NCI-H1092 (cell line): ENCODE measurements at places on chromosomes 7 and 10.

- DNase-seq: no peak
Measured at GRCh38 chr10:24238519-24239247, 29.7 kb downstream of the KIAA1217 start.

- DNase-seq: peak; percentile 12
Measured at GRCh38 chr10:68871105-68871711, 29.9 kb upstream of the DDX50 start.

- DNase-seq: no peak
Measured at GRCh38 chr7:36312064-36312914, 77.4 kb upstream of the ANLN start.

GRCh38 chr7:144508702-144509101 is 105.2 kb upstream of the NOBOX start:
- no peak for DNase-seq

- no peak for DNase-seq
Measured at GRCh38 chr7:17132726-17133125, 165.7 kb upstream of the AHR start.

DNA sequence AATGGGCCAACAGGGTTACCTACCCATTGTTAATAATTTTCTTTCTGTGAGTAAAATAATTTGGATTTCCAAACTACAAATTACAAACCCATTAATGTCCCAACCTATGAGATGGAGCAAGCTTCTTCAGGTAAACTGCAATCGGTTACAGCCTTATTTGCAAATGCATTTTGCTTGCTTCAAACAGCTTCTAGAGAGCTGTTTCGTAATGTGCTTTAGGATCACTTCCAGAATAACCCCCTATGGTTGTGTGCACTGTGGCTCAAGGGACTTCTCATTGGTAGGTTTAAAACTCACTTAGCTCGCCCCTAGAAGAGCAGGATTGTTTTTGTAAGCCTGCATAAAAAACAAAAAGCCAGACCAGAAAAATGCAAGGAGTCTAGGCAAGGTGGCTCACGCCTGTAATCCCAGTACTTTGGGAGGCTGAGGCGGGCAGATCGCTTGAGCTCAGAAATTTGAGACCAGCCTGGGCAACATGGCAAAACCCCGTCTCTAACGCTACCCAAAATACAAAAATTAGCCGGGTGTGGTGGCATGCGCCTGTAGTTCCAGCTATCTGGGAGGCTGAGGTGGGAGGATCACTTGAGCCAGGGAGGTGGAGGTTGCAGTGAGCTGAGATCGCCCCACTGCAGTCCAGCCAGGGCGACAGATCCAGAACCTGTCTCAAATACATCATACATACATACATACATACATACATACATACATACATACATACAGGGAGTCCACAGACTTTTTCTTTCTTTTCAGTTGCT is 3.3 kb upstream of the MAP3K8 start:
- DNase-seq: no peak

DNA sequence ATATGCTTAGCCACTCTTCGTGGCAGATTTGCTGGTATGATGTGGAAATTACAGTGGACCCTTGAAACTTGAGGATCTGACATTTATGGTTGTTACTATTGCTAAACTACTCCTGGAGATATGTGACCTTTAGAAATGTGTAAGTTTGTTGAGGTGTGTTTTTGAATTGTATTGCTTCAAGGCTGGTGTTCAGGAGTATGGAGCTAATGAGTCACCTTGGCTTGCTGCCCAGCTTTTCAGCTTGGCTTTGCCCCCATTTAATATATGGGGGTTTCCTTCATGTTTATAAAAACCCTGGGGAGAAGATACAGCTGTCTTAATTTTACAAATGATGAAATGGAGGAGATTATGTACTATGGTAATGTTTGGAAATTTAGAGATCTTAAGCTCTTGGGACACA is 11.6 kb downstream of the HBP1 start:
- no peak for DNase-seq

DNA sequence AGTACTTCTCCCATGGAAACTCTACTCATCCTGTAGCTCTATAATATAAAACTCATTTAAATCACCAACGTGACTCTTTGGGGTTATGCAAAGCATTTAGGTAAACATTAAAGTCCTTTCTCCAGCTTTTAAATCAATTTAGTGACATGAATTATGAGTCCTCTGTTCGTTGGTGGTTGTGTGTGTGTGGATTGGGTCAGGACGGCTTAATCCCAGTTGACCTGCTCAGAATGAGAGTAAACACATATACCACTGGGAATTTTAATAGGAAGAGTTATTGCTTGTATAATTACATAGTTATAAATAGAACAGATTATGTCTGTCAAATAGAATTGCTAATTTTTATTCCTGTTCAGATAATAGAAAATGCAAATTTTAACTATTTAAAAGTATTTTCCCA is 30.7 kb upstream of the ADCY1 start:
- no peak for DNase-seq

GRCh38 chr7:106369816-106370215 is 85.0 kb upstream of the NAMPT start:
- no peak for DNase-seq

DNA sequence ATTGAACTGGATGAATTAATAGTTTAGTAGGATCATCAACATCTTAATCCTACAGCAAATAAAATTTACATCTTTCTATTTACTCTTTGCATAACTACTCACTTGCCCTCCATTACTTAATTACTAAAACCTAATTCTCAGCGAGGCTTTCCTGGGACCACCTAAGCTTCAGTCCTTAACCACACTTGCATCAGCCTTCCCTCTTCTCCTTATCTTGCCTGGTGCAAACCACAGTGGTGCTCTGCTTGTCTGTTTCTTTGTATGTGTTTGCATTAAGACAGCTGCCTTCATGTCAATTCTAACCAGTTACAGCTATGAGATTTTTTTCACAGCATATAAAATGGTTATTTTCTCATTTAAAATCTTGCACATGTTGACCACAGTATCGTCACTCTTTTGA is 72.6 kb upstream of the ZNF92 start:
- DNase-seq: no peak

- no peak for DNase-seq
Measured at GRCh38 chr7:134071355-134072331, 55.5 kb upstream of the LRGUK start.

- DNase-seq: no peak
Measured at GRCh38 chr10:106682175-106682574, 482.3 kb downstream of the SORCS1 start.

GRCh38 chr7:82548141-82548688 is 104.6 kb upstream of the CACNA2D1 start:
- no peak for DNase-seq

DNA sequence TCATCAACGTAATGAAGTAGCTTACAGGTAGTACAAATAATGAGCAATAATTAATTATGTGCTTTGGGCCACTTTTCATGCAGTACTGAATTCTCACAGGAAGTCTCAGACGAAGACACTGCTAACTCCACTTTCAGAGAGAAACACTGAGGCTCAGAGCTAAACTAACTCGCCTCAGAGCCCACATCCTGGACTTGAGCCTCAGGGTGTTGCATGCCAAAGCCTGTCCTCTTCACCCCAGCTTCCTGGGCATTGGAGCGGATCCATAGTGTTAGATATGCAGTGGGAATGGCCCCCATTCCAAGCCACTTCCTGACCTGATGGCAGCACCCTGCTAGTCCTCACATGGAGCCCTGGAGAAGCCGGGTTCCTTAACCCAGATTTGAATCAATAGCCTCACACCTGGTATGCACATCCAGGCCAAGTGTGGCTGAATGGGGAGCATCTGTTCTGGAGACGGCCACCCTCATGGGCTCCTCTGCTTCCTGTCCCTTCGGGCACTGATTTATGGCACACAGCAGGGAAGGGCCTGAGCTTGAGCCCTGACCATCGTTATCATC is 265.1 kb upstream of the ZNF32 start:
- DNase-seq: no peak

GRCh38 chr7:128352153-128352537 is 8.4 kb upstream of the RBM28 start:
- peak; percentile 38 for DNase-seq

DNA sequence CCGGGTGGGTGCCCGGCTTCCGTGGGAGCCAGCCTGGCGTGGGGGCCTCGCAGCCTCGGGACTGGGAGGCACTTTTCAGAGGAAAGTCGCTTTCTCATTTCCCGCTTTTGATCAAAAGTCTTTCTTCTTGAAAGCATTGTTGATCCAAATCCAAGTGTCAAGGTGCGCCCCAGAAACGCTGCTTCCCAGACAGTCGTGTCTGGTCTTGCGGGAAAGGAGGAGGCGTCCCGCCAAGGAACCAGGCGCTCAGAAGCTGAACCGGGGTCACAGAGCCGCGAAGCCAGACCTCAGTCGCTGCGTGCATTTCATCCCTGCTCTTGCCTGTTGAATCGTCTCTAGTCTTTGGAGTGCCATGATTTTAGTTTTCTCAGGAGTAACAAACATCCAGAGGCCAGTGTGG is 1.1 kb upstream of the BNIP3 start:
- DNase-seq: no peak

DNA sequence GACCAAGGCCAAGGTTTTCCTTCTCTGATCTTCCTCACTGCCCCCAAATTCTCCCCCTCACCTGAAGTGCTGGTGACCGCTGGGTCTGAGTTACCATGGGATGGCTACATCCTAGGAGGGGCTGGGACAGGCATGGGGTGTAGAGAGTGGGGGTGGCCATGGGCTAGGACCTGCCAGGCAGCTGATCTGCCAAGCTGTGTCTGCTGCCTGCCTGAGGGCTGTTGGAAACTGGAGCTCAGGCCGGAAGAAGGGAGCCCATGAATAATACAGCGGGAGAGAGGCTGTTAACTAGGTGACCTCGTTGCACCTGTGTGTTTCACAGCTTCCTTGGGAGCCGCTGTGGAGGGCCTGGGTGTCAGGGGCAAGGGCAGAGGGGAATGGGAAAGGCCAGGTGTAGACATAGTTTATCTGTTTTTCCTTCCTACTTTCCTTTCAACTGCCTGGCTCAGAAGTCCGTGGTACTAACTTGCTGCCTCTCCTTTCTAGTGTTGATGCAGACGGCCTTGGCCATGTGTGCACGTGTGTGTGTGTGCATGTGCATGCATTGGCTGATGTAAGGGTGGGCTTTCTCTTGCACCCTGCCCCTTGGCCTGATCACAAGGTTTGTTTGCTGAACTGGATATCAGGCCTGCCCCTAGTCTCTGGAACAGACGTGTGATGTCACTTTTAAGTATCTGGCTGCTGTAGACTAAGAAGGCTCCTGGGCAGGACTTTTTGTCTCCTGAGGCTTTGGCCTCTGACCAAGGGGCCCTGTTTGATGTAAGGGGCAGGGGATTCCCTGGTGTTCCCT is 11.9 kb downstream of the CDH23 start:
- DNase-seq: no peak

DNA sequence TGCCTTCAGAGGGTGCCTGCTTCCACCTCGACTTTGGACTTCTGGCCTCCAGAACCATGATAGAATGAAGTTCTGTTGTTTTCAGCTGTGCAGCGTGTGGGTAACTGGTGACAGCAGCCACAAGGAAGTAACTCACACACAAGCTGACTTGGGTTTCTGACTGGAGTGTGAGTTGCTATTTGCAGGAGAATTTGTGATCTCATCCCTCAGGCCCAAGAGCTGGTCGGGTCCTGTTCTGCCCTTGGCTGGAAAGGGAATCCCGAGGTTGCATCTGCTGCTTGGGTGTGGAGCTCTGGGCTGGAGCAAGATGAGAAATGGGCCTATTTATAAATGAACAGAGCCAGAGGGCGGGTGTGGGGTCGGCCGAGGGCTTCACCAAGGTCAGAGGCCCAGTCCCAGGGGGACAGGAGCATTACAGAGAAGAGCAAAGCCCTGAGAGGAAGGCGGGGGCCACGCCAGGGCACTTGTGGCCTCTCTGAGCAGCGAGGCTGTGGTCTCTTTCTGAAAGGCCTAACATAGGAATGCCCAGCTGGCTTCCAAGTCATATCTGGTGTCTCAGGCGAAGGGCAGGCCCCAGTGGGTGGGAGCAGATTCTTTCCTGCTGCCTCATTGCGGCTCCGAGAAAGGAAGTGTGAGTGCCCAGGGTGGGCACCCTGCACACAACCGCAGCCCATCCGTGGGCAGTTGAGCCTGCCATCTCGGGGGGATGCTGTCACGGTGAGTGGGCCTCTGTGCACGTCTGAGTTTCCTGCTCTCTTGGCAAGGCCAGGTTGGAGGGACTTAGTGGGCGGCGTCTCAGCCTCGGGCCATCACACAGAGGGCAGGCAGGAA is 26.5 kb upstream of the C10orf71 start:
- DNase-seq: no peak

- DNase-seq: no peak
Measured at GRCh38 chr7:135936497-135937217, 40.5 kb downstream of the MTPN start.

DNA sequence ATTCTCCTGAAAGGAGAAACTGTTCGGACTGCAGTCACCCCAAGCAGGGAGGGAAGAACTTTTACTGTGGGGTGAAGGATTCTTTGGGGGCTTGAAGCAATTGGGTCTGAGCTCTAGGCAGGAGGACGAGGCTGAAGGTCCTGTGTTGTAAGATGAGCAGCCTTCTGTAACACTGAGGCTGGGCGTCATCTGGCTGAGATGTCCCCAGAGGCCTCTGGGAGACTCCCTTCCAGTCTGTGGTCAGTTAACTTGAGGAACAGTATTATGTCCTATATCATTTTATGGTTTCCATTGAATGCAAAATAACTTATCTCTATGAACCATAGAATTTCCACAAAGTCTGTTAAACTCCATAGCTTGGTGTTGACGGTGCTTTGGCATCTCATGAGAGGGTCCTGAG is 26.3 kb downstream of the FIGNL1 start:
- no peak for DNase-seq

- DNase-seq: no peak
Measured at GRCh38 chr10:115950320-115950719, 322.7 kb downstream of the GFRA1 start.

- no peak for DNase-seq
Measured at GRCh38 chr7:87354749-87355148, 9.3 kb downstream of the CROT start.
